IMR-90 (cell line): ENCODE measurements at places on chromosomes 2 and 18.
A peak's percentile ranks its signal among the peaks of the same experiment; 100 is the strongest.

- DNase-seq = peak; percentile 77
These were observed 152.1 kb downstream of the PXDN start for GRCh38 chr2:1591978-1592907.

- no peak for DNase-seq
These were observed 94.7 kb upstream of the EFEMP1 start for GRCh38 chr2:56018267-56018666.

- no peak for DNase-seq
These were observed 68.9 kb upstream of the NCK2 start for GRCh38 chr2:105675841-105676240.

- DNase-seq = no peak
These were observed 258.8 kb downstream of the PLCL1 start for GRCh38 chr2:198063242-198063641.

DNA sequence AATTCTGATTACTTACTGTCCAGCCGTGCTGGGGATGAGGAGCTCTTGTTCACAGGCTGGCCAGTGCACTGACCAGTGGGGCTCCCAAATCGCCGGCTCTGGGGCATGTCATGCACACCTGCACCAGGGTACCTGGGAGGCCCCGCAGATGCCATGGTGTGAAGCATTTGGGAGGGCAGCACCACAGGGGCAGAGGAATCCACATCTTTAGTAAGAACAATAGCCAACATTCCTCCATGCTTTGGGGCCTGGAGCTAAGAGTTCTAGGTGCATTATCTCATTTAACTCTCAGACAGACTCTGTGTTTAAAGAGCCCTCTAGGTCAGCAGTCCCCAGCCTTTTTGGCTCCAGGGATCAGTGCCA, 104.2 kb downstream of the ACKR3 start:
- no peak for DNase-seq

DNA sequence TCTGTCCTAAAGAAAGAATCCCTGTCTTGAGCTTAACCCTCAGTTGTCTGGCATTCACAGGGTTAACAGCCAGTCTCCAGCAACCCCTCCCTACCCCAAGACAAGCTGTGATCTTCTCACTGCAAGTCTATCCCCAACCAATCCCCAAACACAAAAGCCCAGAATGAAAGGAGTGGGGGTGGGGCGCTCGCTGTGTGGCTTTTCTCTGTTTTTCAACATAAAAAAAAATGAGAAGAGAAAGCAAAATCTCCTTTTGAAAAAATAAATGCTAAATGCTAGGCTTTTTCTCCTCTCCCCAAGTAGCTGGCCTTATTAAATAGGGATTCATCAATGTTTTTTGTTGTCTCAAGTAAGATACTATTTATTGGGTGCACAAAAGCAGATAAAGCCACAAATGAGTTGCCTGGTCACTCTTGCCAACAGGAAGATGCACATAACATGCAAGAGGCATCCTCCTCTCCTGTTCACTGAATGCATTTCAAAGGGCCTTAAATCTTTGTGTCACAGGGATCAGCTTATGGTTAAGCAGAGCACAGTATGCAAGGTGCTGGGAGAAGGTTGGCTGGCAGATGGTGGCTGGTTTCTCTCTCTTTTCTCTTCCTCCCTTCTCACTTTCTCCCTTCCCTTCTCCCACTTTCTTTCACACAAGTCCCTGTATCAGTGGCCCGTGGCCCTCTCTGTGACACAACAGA, 225.6 kb downstream of the CMPK2 start:
- no peak for DNase-seq

DNA sequence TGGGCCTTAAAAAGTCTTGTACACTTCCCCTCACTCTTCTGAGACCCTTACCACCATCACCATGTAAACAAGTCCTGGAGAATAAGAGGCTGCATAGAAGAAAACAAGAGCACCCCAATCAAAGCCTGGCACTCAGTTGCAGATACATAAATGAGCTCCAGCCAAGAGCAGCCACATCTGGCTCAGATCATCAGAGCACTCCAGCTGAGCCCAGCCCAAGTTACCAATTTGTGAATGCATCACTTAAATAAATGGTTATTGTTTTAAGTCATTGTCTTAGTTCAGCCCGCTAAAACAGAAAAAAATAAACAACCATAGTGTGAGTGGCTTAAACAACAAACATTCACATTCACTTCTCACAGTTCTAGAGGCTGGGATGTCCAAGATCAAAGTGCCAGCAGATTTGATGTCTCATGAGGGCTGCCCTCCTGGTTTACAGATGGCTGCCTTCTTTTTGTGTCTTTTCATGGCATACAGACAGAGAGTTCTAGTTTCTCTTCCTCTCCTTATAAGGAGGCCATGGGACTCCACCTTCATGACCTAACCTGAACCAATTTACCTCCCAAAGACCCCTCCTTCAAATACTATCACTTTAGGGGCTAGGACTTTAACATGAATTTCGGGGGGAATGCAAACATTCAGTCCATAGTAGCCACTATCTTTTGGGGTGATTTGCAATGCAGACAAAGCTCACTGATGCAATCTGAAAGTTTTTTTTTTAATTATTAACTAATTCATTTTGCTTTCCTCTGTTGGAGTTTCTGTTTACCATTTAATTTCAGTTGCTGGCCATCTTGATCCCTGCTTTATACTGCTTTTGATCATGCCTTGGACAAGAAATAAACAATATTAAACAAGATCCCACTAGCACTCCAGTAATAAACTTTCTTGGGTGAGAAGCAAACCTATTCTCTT, 187.5 kb upstream of the ACVR2A start:
- no peak for DNase-seq

DNA sequence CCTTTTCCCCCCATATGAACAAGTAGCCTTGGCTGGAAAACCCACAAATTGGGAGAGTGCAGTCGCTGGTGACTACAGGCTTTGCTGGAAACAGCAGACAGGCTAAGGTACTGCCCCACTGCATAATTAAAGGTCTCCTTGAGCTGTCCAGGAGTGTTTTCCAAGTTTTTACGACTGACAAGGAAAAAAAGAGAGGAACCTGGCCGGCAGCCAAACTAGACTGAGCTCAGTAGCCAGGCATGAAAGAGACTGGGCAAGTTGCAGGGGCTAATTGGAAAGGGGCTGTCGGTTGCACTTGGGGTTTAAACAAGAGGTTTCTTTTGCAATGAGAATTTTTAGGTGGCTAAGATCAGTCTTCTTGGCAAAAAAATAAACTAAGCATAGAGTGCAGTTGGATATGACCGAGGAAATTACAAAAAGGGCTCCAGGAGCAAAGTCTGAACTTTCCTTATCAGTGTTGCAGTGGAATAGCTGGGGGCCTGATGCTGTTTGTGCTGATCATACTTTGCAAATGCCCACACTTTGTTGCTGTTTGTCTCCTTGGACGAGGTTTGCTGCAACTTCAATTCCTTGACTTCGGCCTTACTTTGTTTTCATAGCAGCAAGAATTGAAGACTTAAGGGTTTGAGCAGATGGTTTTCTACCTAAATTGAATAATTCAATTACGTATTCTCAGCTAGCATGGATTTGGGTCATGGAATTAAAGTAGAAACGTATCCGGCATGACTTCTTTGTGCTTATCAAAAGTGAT, 2.1 kb downstream of the GULP1 start:
- DNase-seq = peak; percentile 78

- DNase-seq = no peak
These were observed 79.1 kb downstream of the LRRTM4 start for GRCh38 chr2:77443076-77443475.

DNA sequence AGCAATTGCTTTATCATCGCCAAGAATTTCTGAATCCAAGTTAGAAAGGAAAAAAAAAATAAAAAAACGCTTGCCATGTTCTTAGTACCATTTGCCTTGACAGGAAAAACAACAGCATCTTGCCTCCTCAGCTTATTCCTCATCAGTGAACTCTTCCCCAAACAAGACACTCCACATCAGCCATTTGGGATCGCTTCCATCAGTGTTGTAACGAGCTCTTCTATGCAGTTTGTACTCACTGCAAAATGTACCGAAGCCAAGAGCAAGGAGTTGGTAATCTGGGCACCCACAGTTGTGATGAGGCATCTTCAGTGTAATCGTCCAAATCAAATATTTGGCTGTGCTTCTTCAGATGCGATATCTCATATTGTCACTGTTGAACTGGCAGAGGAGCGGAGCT, 503.7 kb downstream of the TMEM182 start:
- no peak for DNase-seq

- no peak for DNase-seq
These were observed 28.7 kb downstream of the NIFK start for GRCh38 chr2:121707920-121708361.

DNA sequence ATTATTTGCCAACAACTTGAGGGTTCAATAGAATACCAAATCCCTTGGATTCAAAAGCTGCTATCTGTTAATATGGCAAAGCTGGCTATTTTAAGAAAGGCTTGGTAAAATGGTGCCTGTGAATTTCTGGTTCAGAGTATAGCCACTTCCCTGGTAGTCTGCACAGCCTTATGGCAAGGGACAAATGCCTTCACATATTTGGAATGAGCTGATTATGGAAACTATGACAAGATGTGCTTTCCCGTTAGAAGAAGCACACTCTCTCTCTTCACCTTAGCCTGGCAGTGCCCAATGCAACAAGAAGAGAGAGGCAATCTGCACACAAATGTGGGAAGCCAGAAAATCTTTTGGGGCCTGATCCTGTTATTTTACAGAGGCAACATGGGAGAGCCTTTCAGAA, 47.5 kb upstream of the MAP3K20 start:
- DNase-seq = no peak
